ENCODE measurements at places on chromosomes 7 and 10.

DNA sequence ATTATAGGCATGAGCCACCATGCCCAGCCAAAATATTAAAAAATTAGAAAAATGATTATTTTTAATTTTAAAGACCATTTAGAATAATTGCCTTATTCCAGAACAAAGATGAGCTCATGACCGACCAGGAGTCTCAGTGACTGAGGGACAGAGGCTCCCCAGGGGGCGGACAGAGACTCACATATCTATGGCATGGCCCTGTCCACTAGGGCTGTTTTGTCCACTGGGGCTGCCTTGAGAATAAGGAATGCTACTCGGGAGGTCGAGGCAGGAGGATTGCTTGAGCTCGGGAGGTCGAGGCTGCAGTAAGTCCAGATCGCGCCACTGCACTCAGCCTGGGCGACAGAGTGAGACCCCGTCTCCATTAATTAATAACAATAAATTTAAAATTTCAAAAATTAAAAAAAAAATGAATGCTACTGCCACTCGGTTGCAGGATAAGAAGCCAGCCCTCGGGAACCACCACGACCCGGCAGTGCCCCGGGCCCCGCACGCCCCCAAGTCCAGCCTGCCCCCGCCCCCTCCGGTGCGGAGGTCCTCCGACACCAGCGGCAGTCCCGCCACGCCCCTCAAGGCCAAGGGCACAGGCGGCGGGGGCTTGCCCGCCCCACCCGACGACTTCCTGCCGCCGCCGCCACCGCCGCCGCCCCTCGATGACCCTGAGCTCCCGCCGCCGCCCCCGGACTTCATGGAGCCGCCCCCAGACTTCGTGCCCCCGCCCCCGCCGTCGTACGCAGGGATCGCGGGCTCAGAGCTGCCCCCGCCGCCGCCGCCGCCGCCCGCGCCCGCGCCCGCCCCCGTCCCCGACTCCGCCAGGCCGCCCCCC lies 128.6 kb downstream of the APBB1IP start:
- no peaks in the 10 kb centered on the region for H3K4me1 ChIP-seq
- H3K36me3 ChIP-seq, result peaks cover 45% of the 10 kb centered on the region
- no peak overlapping the region for H3K4me3 ChIP-seq
- DNase-seq, result no peak

DNA sequence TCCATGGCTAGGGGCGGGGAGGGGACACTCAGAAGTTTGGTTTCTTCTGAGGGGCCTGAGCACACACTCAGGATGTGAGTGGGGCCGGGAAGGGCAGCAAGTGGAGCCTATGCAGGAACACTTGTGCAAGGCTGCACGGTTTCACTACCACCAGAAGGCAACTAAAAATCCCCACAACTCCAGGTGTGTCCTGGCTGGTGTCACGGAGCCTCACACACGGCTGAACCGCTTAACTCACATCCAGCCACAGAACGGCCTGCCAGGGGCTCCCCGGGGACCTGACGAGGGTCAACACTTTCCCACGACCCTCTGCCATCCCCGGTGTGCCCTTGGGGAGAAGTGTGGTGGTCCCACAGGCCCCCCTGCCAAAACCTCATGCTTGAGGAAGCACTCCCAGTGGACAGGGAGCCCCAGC lies 173.9 kb downstream of the ELFN1 start:
- H3K4me3 ChIP-seq, result peak overlapping the region; percentile 63
- H3K27me3 ChIP-seq, result no peaks in the 10 kb centered on the region
- peaks cover 18% of the 10 kb centered on the region for H3K4me1 ChIP-seq
- H3K36me3 ChIP-seq, result peaks cover 3% of the 10 kb centered on the region
- peak overlapping the region; percentile 22 for H3K27ac ChIP-seq

GRCh38 chr10:116088985-116089384 lies 184.0 kb downstream of the GFRA1 start:
- H3K4me1 ChIP-seq, result no peaks in the 10 kb centered on the region
- H3K4me3 ChIP-seq, result no peak overlapping the region
- H3K36me3 ChIP-seq, result no peaks in the 10 kb centered on the region

GRCh38 chr7:87038993-87039690 lies 20.3 kb downstream of the ELAPOR2 start:
- DNase-seq, result no peak
- peaks cover 6% of the 10 kb centered on the region for H3K36me3 ChIP-seq
- H3K27me3 ChIP-seq, result peaks cover 19% of the 10 kb centered on the region
- H3K4me1 ChIP-seq, result peaks cover 3% of the 10 kb centered on the region

GRCh38 chr7:26700893-26701292 lies 163.5 kb downstream of the SKAP2 start:
- no peaks in the 10 kb centered on the region for H3K4me1 ChIP-seq
- no peak overlapping the region for H3K27ac ChIP-seq
- no peak for DNase-seq
- no peaks in the 10 kb centered on the region for H3K36me3 ChIP-seq
- H3K4me3 ChIP-seq, result no peak overlapping the region
- H3K27me3 ChIP-seq, result no peaks in the 10 kb centered on the region

DNA sequence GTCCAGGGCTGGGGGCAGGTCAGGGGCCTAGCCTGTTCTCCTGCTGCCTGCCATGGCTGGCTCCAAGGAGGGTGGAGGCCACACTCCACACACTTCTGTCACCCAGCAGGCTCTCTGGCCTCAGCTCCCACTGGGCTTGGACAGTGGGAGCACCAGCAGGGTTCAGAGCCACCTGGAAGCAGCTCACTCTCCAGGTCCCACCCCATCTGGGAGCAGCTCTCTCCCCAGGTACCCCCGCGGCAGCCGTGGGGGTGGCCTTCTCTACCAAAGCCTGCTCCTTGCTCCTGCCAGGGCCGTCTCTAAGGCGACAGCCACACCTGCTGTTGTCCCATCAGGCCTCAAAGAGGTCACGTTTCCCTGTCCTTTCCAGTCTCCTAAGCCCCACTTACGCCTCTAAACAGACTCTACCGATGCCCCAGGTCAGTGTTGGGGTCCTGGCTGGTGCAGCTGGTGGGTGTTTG lies 142.5 kb upstream of the RET start:
- peaks cover 22% of the 10 kb centered on the region for H3K4me1 ChIP-seq
- no peak for DNase-seq
- peaks cover 58% of the 10 kb centered on the region for H3K27me3 ChIP-seq
- H3K4me3 ChIP-seq, result peak overlapping the region; percentile 67
- no peaks in the 10 kb centered on the region for H3K36me3 ChIP-seq
- H3K27ac ChIP-seq, result no peak overlapping the region

DNA sequence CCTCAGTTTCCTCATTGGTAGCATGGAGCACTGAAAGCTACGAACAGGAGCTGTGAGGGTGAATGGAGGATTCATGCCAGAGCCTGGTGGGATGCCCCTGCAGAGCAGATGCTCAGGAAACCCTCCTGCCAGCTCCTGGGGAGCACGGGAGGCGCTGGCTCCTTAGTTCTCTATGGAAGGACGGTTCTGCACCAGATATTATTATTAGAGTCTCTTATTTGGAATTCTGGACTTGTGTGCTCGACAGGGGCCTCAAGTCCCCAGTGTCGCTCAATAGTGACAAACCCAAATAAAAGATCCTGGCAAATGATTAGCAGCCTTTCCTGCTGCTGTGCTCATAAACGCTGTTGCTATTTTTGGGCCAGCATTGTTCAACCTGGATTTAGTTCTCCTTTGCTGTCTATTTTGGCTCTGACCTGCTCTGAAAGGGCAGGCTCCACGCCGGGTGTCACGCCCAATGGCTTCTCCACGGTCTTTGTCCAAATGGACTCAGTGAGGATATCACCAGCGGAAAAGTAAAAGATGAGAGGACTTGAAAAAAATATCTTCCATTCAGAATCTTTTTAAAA lies 23.0 kb upstream of the KLF6 start:
- H3K27ac ChIP-seq, result no peak overlapping the region
- no peaks in the 10 kb centered on the region for H3K36me3 ChIP-seq
- no peaks in the 10 kb centered on the region for H3K27me3 ChIP-seq
- no peak overlapping the region for H3K4me3 ChIP-seq
- no peak for DNase-seq

DNA sequence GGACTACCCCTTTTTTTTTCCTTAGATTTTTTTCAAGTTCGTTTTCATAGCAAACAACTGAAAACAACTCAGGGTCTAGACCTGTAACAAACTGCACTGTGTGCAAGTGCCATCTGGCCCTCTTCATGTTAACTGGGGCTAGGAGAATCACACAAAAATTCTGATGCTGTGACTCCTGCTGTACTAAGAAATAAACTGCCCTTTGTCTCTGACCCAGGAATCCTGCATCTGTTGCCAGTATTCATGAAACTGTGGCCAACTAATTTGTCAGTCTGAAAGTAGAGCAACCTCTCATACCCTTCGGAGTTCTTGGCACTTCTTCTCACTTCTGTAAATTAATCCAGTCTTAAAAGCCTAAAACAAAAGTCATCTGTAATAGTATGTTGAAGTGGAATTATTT lies 218.4 kb upstream of the PCDH15 start:
- no peaks in the 10 kb centered on the region for H3K36me3 ChIP-seq
- DNase-seq, result no peak
- no peak overlapping the region for H3K27ac ChIP-seq
- H3K4me3 ChIP-seq, result no peak overlapping the region
- no peaks in the 10 kb centered on the region for H3K4me1 ChIP-seq

DNA sequence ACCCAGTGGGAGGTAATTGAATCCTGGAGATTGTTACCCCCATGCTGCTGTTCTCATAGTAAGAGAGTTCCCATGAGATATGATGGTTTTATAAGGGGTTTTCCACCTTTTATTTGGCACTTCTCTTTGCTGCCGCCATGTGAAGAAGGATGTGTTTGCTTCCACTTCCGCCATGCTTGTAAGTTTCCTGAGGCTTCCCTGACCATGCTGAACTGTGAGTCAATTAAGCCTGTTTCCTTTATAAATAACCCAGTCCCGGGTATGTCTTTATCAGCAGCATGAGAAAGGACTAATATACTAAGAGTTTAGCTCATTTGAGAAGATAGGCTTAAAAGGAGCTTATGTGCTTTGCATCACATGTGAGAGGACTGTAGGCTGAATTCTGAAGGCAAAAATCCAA lies 29.3 kb downstream of the TMEM248 start:
- H3K27me3 ChIP-seq, result no peaks in the 10 kb centered on the region
- DNase-seq, result no peak
- H3K4me3 ChIP-seq, result no peak overlapping the region
- H3K4me1 ChIP-seq, result peaks cover 5% of the 10 kb centered on the region
- H3K36me3 ChIP-seq, result peaks cover 19% of the 10 kb centered on the region
- H3K27ac ChIP-seq, result peak overlapping the region; percentile 26

GRCh38 chr7:151865070-151865670 lies 11.7 kb downstream of the PRKAG2 start:
- H3K4me1 ChIP-seq, result peaks cover 55% of the 10 kb centered on the region
- peak overlapping the region; percentile 68 for H3K27ac ChIP-seq
- no peaks in the 10 kb centered on the region for H3K36me3 ChIP-seq
- DNase-seq, result no peak
- H3K27me3 ChIP-seq, result no peaks in the 10 kb centered on the region

DNA sequence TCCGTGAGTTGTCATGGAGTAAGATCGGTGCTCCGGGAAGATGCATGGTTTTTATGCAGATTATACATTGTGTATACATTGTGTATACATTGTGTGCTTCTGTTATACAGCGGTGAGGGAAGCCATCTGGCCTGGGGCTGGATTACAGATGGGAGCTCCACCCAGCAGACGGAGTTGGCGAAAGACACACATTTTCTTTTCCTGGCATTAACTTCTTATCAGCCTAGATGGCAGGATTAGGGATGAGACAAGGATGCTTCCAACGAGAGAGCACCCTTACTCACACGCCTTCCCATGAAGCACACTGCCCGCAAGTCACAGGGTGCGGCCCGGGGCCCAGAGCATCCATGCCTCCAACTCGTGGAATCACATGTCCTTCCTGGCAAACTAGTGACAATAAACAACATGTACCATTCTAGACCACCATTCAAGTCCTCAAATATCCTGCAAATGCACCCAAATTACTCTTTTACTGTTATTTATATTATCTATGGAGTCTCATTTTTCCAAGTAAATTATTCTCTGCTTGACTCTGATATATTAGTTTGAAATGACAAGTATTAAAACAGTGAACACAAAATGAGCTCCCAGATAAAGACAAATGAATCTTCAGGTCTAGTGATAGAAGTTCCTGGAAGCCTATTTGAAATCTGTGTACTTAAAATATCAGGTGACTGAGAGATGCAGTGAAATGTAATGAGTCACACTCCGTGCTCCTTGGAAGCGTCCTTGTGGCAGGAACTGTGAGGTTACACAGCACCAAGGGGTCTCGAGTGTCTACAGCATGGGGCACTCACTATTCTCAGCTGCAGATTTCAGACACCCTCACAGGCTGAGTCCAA lies 29.8 kb upstream of the PPP2R2D start:
- DNase-seq, result no peak
- no peak overlapping the region for H3K27ac ChIP-seq
- peaks cover 4% of the 10 kb centered on the region for H3K4me1 ChIP-seq
- H3K36me3 ChIP-seq, result no peaks in the 10 kb centered on the region
- no peak overlapping the region for H3K4me3 ChIP-seq

DNA sequence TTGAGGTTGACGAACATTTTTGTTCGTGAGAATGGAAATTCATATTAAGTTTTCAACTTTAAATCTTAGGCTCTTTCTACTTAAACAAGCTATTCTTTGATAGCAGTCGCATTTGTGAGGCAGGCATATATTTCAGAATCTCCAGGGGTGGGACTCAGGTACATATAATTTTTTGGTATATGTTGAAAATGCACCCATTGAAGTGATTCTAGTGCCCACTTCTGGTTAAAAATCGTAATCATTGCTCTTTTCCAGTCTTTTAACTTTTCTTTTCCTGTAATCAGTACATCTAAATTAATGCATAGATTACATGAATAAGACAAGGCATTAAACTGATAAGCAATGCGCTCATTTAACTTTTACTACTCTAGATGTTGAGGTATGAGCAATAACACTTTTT lies 67.8 kb downstream of the ZNRF2 start:
- peaks cover 3% of the 10 kb centered on the region for H3K36me3 ChIP-seq
- peaks cover 29% of the 10 kb centered on the region for H3K4me1 ChIP-seq
- no peak overlapping the region for H3K4me3 ChIP-seq
- H3K27ac ChIP-seq, result no peak overlapping the region

- H3K27ac ChIP-seq, result peak overlapping the region; percentile 94
- H3K27me3 ChIP-seq, result no peaks in the 10 kb centered on the region
- DNase-seq, result peak; percentile 37
Measured at GRCh38 chr7:141698247-141699015, 3.5 kb downstream of the DENND11 start.

GRCh38 chr10:109978481-109978880 lies 29.3 kb upstream of the ADD3 start:
- H3K4me1 ChIP-seq, result no peaks in the 10 kb centered on the region
- no peak overlapping the region for H3K4me3 ChIP-seq
- peak; percentile 30 for DNase-seq
- no peaks in the 10 kb centered on the region for H3K27me3 ChIP-seq
- no peak overlapping the region for H3K27ac ChIP-seq

DNA sequence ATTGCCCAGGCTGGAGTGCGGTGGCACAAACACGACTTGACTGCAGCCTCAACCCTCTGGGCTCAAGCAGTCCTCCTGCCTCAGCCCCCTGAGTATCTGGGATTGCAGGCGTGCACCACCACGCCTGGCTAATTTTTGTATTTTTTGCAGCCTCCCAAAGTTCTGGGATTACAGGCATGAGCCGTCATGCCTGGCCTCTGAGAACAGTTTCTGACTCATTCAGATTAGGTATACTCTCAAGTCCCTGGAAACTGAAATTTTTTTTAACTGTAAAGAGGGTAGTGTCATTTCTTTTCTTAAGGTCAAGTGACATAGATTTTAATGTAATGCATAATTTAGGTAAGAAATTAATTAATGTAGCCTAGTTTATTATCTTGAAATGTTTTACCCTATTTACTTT lies 104.7 kb downstream of the SEPTIN7 start:
- peaks cover 7% of the 10 kb centered on the region for H3K4me1 ChIP-seq
- no peak overlapping the region for H3K4me3 ChIP-seq
- no peaks in the 10 kb centered on the region for H3K27me3 ChIP-seq
- H3K27ac ChIP-seq, result no peak overlapping the region
- no peak for DNase-seq
- no peaks in the 10 kb centered on the region for H3K36me3 ChIP-seq
